ENCODE measurements at places on chromosomes 7 and 10. TPM values are rescaled to one million over a fixed set of nuclear protein-coding genes. Genes with fewer than 3 reads are reported as not detected.

- no peak for DNase-seq
These were observed 9.5 kb downstream of the CPED1 start for GRCh38 chr7:120997882-120998474.

The CYP17A1 gene
- total RNA-seq, result 1.9 TPM

DNA sequence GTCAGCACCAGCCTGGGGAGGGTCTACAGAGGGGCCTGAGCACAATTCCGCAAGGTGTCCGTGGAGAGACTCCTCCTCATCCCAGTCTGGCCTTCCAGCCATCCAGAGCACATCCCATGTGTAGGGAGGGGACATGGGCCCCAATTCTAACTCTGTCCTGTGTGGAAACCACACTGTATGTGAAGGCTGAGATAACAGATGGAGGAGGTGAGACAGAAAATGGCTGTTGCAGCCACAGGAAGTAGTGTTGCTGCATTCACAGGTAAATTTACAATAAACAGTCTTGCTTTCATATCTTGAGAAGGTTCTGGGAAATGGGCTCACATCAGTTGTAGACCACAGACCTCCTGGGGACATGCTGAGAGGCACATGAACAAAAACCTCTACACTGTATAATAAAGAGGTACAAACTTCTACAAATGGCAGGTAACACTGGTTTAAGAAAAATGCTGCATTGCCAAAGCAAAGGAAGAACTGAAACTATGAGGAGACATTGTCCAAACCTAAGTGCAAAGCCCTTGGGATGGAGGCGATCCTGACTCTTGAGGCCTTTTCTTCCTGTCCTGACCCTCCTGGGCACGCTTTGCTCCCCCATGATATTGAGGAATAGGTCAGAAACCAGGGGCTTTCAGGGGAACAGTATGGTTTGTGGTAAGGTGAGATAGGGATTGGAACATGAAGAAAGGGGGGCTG lies 21.6 kb upstream of the GIMAP2 start:
- DNase-seq, result no peak

- no peak for DNase-seq
These were observed 526.9 kb upstream of the VSTM2A start for GRCh38 chr7:54015251-54015650.

The FRG2B gene
- total RNA-seq, result not detected

The PRSS58 gene
- total RNA-seq, result not detected

- no peak for DNase-seq
These were observed 32.0 kb downstream of the AMZ1 start for GRCh38 chr7:2720024-2720423.

- no peak for DNase-seq
These were observed 95.8 kb downstream of the SEMA3C start for GRCh38 chr7:80823057-80823456.

DNA sequence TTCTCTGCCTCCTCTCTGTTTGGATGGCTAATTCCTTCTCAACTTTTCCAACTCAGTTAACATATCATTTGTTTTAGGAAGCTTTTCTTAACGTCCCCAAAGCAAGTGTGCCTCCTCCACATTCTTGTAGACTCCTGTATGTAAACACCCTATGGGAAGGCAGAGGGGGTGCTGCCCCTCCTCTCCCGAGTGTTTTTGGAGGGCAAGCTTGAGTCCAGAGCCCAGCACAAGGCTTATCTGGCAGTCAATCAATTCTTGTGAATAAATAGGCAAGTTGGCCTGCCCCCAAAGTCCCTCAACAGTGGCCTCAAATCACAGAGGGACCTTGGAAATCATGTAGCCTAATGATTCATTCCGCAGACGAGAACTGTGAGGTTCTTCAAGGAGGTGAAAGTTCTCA lies 305.6 kb downstream of the RPS24 start:
- no peak for DNase-seq

The HYAL4 gene
- total RNA-seq, result not detected

Measured in activated T-cell treated with anti-CD3 and anti-CD28 coated beads, Interleukin-2, amount 50 U/mL, for 4 hours (primary cell).